ENCODE measurements at places on chromosomes 16 and 17. TPM values are rescaled to one million over a fixed set of nuclear protein-coding genes. Genes with fewer than 3 reads are reported as not detected.

- DNase-seq: no peak
Measured at GRCh38 chr17:37292429-37293139, 83.2 kb upstream of the C17orf78 start.

GRCh38 chr16:89009343-89010209, 32.6 kb upstream of the CBFA2T3 start:
- no peak for DNase-seq

DNA sequence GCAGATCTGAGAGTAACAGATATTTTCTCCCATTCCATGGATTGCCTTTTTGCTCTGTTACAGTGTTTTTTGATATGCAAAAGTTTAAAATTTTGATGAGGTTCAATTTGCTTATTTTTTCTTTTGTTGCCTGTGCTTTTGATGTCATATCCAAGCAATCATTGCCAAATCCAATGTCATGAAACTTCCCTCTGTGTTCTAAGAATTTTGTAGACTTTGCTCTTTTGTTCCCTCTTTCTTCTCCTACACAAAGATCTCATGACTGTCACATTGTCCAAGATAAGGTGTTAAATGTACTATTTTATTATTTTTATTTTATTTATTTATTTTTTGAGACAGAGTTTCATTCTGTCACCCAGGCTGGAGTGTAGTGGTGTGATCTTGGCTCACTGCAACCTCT, 18.9 kb upstream of the KCNH6 start:
- no peak for DNase-seq

- DNase-seq: no peak
Measured at GRCh38 chr16:57510016-57510871, 24.0 kb upstream of the DOK4 start.

CDH13 gene
- polyA plus RNA-seq: 116 TPM

DRC3 gene
- polyA plus RNA-seq: 0.69 TPM

DNAH9 gene
- polyA plus RNA-seq: 0.42 TPM

HSD11B2 gene
- polyA plus RNA-seq: 2.4 TPM

VMO1 gene
- not detected for polyA plus RNA-seq

TBCD gene
- 51.5 TPM for polyA plus RNA-seq

KCNJ2 gene
- 0.09 TPM for polyA plus RNA-seq

SMIM5 gene
- polyA plus RNA-seq: 0.15 TPM

DNA sequence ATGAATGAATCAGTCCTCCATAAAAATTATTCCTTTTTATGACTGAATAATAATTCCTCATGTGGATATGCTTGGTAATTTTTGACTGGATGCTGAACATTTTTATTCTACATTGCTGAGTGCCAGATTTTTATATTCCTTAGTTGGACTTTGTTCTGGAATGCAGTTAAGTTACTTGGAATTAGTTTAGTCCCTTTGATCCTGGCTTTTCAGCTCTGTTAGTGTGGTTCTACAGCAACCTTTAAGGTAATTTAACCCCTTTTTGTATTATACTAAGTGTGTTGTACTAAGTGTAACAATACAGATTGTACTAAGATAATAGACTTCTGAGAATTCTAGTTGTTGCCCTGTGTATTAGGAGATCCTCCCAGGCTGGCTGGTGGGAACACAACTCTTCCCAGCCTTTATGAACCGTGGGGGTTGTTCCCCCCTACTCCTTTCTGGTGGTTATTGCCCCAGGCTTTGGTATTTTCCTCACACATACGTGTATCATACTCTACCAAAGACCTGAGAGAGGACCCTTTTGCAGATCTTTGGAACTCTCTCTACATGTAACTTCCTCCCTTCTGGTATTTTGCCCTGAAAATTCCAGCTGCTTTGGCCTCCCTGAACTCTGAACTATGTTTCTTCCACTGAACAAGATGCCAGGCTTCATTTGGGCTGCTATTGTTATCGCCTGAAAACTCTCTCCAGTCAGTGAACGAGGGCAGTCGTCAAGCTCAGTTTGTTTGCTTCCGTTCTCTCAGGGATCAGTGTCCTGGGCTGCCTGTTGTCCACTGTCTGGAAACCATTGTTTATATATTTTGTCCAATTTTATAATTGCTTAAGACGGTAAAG, 30.5 kb downstream of the TANGO6 start:
- no peak for DNase-seq

DNA sequence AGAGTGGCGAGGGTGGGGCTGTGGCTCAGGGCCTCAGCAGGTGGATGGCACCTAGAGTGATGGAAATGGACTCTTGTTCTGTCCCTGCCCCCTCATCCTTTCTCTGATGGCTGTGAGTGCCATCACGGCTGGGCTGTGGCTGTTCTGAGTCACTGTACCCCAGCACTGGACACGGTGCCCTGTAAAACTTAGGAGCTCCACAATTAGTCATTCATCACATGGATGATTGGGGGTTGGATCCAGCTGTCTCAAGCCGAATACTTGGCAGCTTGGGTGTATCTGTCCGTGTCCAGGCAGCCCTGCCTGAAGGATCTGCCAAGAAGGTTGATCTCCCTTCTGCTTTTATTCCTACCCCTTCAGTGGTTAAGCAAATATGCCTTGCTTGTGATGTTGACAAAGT, 295.5 kb upstream of the EEF2KMT start:
- no peak for DNase-seq

GRCh38 chr16:82987767-82988166, 361.0 kb downstream of the CDH13 start:
- DNase-seq: no peak

- DNase-seq: no peak
Measured at GRCh38 chr16:57564571-57565270, 22.3 kb downstream of the ADGRG5 start.

DNA sequence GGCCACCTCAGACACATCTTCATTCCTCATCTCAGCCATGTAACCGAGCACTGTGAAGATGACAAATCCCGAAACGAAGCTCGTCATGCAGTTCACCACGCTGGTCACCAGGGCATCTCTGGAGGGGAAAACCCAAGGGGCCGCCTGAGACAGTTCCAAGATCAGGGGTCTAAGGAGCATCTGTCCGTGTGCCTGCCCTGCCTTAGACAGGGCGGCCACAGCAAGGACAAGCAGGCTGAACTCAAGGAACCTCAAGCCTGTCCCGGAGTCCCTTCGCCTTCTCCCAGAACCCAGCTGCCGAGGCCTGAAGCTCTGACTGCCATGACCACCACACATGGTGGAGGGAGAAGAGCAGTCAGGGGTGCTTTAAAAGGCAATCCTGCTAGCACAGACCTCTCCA, 22.7 kb downstream of the SLC6A4 start:
- DNase-seq: no peak

DNA sequence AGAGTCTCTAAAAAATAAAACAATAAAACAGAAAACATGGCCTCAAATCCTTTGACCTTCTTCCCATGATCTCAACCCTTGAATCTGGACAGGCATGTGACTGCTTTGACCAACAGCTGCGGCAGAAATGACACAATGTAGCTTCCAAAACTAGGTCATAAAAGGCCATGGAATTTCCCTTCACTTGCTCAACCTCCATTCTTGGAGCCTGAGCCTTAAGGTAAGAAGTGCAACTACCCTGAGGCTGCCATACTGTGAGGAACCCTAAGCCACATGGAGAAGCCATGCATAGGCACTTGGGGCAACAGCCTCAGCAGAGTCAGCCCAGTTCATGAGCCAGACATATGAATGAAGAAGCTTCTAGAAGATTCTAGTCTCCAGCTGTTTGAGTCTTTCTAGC, 75.7 kb upstream of the BRD7 start:
- no peak for DNase-seq

DNA sequence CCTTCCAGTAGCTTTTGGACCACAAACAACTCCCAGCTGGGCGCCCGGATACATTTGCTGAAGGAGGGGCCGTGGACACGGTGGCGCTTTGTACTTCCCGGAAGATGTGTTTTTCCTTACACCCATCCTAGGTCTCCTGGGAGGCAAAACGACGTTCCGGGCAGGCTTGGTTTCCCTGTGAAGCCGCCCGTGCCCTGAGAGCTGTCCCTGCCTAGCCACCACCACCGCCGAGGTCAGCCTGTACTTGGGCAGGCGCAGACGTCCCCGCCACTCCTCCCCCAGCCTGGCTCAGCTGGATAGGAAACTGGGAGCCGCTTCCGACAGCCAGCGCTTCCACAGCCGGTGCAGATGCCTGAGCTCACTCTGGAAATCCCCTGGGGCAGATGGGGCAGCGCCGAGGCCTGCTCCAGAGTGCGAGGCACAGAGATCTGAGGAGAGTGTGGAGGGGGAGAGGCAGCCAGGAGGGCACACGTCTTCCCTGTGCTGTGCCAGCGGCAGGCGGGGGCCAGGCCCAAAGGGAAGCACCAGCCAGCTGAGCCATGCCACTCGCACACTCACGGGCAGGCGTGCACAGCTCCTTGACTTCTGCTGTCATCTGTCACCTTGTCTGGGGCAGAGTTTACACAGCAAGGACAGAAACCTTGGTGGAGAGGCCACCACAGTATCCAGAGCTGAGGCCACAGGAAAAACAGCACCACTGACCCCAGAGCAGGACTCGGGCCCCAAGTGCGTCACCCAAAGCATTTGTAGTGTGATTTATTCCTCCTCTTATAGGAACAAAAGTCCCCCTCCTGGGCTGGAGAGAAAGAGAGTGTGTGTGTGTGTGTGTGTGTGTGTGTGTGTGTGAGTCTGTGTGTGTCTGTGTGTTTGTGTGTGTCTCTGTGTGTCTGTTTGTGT, 3.0 kb downstream of the RHBDF2 start:
- peak; percentile 79 for DNase-seq

GRCh38 chr16:68644296-68644695, 814 bp upstream of the CDH3 start:
- no peak for DNase-seq

- DNase-seq: no peak
Measured at GRCh38 chr16:86066811-86067210, 167.8 kb downstream of the IRF8 start.

DNA sequence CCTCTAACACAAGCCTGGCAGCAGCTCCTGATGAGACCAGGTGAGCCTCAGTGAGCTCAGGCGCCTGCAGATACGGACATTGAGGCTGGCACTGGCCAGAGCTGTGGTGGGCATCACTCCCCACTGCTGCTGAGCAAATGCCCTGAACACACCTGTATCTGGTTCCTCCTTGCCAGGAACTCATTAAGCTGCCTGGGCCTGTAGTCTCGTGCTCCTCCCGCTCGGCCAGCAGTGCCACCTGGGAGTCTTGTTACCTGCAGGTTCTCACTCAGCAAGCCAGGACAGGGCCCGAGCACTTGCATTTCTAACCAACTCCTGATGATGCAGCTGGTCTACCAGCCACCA, 13.3 kb downstream of the EIF4A3 start:
- DNase-seq: no peak

- DNase-seq: no peak
Measured at GRCh38 chr17:42221886-42222745, 27.8 kb upstream of the GHDC start.

Data from keratinocyte (primary cell).